ENCODE measurements at places on chromosomes 3 and 15.

GRCh38 chr3:106130384-106131198 lies 261.8 kb upstream of the CBLB start:
- DNase-seq: no peak

GRCh38 chr3:156036258-156037053 lies 83.9 kb upstream of the KCNAB1 start:
- no peak for DNase-seq

GRCh38 chr15:73870700-73871408 lies 2.5 kb upstream of the TBC1D21 start:
- no peak for DNase-seq

DNA sequence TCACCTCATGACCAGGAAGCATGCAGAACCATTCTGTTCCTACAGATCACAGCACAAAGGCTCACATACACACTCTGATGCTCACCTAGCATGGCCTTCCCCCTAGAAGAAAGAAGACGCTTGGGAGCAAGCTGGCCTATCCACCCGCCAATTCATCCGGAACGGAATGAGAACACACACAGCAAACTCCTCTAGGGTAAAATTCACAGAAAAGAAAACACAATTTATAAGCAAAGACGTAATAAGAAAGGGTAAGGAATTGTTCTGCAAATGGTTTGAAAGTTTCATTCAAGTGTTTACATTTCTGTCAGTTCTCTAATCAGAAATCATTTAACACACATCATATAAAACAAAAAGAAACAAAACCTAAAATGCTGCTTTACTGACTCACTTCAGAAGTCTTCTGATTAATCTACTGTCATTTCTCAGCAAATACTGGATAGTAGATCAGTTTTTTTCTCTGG lies 218.1 kb downstream of the OSBPL10 start:
- no peak for DNase-seq

DNA sequence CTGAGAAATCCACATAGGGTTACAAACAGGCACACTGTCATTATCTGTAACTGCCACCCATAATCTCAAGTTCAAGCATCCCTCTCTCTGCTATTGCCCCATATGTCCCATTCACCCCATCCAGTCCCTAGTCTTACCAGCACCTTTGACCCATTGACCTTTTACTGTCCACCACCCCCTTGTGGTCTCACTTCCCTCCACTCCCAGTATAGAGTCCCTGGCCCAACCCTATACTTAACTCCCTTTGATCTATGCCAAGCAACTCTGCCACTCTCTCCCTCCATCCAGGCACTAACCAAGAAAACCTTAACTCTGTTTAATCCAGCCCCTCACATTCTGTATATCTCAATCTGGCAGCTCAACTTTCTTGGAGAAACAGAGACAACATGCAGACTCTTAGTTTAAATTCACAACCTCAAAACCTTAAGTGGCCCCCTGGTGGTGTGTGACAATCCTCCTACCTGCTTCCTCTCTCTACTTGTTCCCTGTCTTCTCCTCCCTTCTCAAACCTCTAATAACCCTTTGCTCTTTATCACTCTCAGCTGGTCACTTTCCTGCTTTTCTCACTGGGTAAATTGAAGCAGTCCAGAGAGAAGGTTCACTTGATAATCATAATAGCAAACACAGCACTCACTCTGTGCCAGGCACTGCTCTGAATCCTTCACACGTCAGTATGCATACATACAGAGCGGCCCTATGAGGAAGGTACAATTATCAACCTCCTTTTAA lies 162.7 kb downstream of the STT3B start:
- DNase-seq: no peak

GRCh38 chr3:135084976-135085375 lies 289.9 kb downstream of the EPHB1 start:
- DNase-seq: no peak

DNA sequence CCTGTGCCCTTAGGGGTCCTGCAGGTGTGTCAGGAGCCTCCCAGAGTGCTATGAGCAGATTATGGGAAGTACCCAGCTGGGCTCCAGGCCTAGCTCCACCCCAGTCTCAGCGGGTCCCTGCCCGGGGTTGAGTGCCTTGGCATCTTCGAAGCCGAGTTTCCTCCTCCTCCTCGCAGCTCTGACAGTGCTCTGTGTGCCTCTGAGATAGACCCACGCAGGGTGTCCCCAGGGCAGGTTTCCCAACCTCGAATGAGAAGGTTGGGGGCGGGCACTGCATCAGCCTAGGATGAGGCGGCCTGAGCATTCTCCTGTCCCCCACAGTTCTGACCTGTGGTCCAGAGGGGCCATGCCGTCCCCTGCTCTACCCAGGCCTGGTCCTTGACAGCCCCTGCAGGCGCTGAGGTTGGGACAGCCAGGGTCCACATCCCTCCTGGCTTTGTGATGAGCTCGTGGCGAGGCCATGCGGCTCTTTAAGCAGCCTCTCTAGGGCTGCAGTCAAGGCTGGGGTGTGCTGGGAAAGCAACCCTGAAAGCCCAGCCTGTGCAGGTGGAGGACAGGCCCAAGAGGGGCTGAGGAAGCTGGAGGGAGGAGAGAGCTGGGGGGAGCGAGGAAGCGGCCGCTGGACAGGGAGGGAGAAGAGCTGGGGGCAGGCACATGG lies 20.2 kb upstream of the SKOR1 start:
- DNase-seq: no peak

DNA sequence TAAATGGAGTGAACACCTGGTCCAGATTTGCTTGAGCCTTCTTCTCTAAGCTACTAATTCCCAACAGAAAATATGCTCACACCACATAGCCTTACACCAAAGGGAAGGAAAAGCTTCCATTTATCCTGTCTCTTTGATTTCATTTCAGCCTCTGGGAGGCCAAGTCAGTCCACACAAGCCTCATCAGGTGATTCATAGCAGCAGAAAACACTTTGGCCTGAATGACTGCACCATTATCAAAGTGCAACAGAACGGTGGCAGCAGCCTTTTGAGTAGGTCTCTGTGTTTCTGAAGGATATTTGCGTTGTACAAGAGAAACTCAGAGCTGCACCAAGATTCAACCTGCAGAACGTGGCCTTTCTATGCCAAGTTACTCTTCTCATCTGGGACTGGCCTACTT lies 46.6 kb upstream of the SNRK start:
- DNase-seq: no peak

DNA sequence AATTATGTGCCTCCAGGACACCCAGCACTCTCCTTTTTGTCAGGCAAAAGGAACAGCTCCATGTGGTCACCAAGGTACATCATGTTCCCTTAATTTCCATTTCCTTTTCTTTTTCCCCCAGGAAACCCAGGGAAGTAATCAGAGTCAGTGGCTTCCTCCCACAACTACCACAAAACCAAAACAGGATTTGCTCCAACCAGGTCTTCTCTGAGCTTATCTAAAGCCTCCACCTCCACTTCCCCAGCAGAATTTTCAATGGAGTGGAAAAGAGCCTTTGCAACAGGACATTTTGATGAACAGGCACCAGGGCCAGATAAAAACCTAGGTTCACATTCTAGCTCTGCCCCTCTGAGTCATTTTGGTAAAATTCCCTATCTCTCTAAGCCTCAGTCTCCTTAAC lies 154.3 kb downstream of the NR2F2 start:
- no peak for DNase-seq

Measured in central memory CD4-positive, alpha-beta T cell (primary cell).